Stimulated activated CD4-positive, alpha-beta T cell treated with anti-CD3 and anti-CD28 coated beads, Interleukin-15, amount 100 ng/mL, for 1 hour (primary cell): ENCODE measurements at places on chromosomes 4 and X.

DNA sequence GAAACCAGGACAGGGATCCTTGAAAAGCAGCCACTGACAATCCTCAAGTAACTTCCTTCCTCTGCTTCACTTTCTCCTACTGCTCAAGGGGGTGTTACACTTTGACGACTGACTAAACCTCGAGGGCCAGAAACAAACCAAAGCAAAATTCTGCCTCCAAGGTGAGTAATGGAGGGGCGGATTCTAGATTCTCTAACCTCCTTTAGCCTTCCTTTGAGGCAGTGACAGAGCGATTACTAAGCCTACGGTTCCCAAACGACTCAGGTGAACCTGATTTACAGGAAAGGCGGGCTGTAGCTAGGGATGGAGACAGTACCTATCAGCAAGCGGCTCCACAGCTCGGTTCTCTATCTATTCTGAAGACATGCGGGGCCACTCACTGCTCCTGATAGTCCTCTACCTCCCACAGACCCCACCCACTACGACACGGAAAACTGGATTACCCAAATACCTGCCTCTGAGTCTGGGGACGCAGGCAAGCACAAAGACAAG is 487 bp downstream of the TBCK start:
- DNase-seq = no peak

- no peak for DNase-seq
Measured at GRCh38 chr4:137608085-137608484, 75.8 kb upstream of the PCDH18 start.

- no peak for DNase-seq
Measured at GRCh38 chr4:73378887-73379286, 25.2 kb upstream of the ALB start.

DNA sequence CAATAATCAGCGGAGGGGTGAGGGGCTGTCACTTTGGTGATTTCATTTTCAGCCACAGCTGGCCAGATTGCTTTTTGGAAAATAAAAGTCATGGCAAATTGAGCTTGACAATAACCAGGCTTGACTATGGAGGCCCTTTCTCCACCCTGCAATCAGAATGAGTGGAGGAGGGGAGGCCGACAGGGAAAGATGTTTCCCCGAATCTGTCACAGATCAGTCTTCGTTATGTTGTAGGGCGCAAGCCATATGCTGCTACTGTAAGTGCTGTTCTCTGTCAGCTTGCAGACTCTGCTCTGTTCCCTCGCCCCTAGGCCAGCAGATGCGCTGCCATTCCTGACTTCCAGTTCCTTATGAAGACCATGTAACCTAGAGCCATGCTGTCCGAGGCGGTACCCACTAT is 114.1 kb downstream of the MGST2 start:
- DNase-seq = no peak

DNA sequence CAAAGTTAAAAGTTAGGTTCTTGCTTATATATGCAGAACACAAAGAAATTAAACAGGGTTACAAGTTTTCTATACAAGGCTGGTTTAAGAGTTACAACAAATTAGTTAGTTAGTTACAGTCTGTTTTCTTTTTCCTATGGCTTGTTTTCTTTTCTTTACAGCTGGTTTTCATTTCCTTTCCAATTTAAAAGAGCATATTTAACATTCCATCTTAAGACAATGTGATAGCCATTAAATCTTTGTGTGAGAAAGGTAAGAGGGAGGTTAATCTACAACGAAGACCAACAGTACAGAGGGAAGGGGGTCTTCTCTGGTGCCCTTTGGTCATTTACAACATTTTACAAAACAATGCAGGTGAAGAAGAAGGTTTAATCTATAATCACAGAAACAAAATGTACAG is 290.6 kb downstream of the ZNF674 start:
- DNase-seq = no peak

- no peak for DNase-seq
Measured at GRCh38 chr4:15855804-15856475, 77.8 kb downstream of the CD38 start.

DNA sequence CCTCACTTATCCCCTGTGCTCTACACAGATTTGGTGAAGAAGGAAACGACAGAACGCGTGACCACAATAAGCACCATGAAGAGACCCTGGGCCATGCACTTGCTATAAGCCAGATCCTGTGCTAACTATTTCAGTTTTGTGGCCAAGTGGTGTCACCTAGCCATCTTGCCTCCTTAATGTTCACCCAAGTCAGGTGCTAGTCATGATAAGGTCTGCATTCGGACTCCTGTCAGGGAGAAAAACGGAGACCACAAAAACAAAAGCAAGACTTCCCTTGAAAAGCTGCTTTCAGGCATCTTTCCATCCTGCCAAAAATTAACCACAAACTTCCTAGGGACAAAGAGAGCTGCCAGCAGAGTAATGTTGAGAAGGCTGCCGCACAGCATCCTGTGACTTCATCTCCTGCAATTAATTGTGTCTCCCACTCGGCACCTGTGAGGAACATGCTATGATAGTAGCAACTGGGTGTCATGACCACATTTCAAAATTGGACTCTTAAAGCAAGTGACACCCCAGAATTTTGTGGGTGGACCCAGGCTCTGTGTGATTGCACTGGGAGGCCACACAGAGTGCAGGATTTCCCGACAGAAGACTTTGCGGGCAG is 8.8 kb upstream of the IDS start:
- no peak for DNase-seq

DNA sequence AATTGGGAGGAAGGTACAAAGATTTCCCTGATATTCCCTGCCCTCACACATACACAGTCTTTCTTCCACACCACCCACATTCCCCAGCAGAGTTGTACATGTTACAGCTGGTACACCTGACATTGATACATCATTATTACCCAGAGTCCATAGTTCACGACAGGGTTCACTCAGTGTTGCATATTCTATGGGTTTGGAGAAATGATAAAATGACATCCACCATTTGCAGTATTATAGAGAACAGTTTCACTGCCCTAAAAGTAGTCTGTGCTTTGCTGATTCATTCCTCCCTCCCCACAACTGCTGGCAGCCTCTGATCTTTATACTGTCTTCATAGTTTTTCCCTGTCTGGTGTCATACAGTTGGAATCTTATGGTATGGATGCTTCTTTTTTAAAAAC is 15.0 kb downstream of the AGA start:
- DNase-seq = no peak

DNA sequence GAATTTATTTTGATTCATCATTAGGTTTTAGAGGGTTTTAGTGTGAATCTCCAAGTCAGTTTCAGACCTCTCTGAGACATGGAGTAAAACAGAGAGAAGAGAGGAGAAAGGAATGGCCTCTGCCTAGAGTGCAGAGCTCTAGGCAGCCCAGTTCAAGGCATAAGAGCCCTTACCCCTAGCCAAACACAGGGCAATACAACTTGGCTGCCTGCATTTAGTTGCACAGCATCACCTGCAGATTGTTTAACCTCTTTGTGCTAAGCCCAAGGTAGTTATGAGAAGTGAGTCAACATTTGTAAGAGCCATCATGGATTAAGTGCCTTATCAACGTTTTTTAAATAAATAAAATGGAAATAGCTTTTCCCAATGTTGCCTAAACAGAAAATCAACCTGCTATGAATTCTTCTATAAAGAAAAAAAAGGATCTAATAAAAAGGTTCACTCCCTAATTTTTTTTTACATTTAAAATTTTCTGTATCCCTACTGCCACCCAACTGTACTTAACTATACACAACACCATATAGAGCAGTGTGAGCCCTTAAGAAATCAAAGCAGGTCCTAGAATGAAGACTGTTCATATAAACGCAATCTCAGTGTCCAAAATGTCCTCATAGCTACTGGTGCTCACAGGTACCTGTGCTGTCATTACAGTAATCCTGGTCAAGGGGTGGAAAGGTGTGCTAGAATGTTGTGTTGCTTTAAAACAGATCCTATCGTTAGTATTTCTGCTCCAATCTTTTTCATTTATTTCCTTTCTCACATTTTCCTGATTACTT is 36.0 kb downstream of the PF4 start:
- no peak for DNase-seq

DNA sequence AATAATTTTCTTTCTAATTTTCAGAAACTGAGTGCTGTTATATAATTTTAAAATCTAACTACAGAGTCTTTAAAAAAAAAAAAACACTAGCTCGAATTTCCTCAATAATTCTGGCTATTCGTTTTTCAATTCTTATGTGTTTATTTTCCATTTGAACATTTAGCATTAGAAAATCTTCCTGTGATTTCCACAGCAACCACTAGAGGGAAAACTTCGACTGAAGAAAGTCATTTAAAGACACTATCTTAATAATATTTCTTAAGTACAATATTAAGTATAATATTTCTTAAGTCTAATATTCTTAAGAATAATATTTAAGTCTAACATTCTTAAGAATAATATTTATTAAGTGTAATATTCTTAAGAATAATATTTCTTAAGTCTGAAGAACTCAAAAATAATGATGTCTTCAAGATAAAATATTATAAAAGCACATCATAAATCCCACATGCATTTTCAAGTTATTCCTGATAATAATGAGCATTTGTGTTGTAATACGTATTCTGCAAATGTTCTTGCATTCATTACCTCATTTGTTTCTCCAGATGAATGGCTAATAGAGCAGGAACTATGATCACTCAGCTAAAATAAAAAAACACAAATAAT is 118.4 kb upstream of the WDR17 start:
- no peak for DNase-seq

GRCh38 chr4:105433421-105433820 is 40.4 kb downstream of the PPA2 start:
- no peak for DNase-seq

- DNase-seq = no peak
Measured at GRCh38 chr4:7910952-7911578, 28.6 kb downstream of the AFAP1 start.

DNA sequence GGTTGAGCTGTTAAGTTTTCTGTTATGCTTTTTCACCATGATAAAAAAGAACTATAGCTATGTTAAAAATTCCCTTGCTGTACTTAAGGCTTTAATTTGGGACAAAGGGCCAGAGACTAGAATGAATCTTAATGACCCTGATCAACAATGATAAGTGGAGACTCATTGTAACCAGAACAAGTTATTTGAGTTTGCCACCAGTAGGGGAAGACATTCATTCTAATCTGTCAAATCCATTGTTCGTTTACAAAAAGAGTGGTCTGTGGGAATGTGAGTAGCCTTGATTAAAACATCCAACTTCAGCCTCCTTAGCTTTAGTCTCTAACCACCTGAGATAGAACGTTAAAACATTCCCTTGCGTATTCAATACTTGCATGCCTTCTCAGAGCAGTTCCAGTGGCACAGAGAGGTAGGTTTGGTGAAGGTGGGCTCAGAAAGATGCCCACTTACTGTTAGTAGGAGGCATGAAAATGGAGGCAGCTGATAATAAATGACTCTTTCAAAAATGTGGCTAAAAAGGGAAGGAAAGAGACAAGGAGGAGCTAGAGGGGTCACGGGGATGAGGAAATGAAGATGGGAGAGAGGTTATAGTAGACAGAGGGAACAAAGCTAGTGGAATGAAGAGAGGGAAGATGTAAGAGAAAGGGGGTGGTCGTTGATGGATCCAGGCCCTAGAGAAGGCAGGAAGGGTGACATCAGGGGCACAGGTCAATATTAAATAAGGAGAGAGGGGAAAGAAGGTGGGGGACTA is 66.2 kb downstream of the EGF start:
- DNase-seq = no peak

DNA sequence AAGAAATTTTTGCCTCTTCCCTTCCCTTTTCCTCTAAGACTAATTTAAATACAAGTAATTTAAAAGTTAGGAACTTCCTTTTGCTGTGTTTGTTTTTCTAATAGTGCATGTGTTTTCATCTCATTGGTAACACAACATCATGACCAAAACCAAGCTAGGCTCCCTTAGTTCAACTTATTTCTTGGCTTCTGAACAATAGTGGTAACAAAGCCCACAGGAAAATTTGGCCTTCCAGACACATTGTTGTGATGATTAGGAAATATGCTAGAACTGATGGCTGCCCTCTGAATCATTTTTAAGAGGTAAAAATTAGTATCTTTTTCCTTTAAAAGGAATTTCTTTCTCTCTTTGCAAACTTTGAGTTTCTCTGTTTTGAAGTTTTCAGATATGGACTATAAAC is 25.5 kb upstream of the TEC start:
- DNase-seq = no peak

GRCh38 chr4:154435895-154436294 is 55.7 kb downstream of the DCHS2 start:
- no peak for DNase-seq

GRCh38 chr4:4217113-4217512 is 9.6 kb downstream of the OTOP1 start:
- DNase-seq = no peak

GRCh38 chr4:109816082-109816442 is 500 bp downstream of the GAR1 start:
- DNase-seq = peak; percentile 4

GRCh38 chr4:83771113-83771705 is 235.3 kb downstream of the GPAT3 start:
- no peak for DNase-seq

DNA sequence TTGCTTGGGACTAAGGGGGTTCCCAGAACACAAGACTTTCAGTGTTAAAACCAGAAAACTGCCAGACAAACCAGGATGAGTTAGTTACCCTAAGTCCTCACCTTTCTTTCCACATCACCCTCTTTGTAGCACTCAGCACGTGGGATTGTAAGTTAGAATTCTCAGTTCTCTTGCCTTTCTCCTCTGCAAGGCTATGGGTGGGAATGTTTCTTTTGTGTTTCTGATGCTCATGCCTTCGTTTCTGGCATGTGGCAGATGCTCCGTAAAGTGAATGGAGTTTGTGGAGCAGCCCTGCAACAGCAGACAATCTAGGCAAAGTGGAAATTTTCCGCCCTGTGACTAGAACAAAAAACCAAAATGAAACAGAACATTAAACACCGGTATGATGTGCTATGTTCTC is 64.7 kb upstream of the SPP1 start:
- DNase-seq = no peak

- DNase-seq = no peak
Measured at GRCh38 chr4:153440475-153440874, 25.7 kb upstream of the TMEM131L start.

DNA sequence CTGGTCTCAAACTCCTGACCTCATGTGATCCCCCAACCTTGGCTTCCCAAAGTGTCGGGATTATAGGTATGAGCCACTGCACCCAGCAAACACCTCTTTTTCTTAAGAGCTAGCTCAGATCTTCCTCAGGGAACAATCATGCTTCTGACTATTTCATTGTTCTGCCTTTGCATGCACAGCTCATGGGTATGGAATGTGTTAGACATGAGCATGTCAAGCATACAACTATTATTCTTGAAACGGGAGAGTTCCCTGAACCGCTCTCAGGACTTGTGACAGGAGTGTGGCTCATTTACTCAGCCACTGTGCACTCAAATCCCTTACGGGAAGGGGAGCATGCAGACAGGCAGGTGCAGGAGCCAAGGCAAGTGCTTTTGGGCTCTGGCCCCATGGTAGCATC is 231.7 kb upstream of the TAPT1 start:
- no peak for DNase-seq

GRCh38 chr4:139540161-139540560 is 15.9 kb downstream of the SETD7 start:
- no peak for DNase-seq

- DNase-seq = no peak
Measured at GRCh38 chrX:115901241-115901640, 269.3 kb upstream of the AGTR2 start.

- DNase-seq = peak; percentile 38
Measured at GRCh38 chrX:118974088-118974907, at the start of gene LONRF3. LONRF3 (plus strand) TSS chrX:118974618; CDS start chrX:118974781, 163 bp downstream.

GRCh38 chrX:142251680-142252079 is 46.6 kb upstream of the MAGEC2 start:
- no peak for DNase-seq
